ENCODE measurements at places on chromosomes 2 and 18.

DNA sequence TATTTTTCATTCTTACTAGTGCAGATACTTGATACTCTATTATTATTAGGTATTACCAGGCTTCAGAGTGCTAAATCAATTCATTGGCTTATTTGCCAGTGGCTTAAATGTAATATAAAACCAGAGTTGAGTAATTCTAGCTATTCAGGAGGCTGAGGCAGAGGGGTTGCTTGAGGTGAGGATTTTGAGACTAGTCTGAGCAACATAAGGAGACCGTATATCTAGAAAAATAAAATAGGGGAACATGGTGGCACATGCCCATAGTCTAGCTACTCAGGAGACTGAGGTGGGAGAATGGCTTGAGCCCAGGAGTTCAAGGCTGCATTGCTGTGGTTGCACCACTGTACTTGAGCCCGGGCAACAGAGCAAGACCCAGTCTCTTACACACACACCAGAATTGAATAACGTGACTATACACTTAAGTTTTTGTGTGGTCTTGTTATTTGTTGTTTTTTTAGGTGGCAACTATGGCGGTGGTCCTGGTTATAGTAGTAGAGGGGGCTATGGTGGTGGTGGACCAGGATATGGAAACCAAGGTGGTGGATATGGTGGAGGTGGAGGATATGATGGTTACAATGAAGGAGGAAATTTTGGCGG, 4.8 kb downstream of the HNRNPA3 start:
- no peak for DNase-seq

DNA sequence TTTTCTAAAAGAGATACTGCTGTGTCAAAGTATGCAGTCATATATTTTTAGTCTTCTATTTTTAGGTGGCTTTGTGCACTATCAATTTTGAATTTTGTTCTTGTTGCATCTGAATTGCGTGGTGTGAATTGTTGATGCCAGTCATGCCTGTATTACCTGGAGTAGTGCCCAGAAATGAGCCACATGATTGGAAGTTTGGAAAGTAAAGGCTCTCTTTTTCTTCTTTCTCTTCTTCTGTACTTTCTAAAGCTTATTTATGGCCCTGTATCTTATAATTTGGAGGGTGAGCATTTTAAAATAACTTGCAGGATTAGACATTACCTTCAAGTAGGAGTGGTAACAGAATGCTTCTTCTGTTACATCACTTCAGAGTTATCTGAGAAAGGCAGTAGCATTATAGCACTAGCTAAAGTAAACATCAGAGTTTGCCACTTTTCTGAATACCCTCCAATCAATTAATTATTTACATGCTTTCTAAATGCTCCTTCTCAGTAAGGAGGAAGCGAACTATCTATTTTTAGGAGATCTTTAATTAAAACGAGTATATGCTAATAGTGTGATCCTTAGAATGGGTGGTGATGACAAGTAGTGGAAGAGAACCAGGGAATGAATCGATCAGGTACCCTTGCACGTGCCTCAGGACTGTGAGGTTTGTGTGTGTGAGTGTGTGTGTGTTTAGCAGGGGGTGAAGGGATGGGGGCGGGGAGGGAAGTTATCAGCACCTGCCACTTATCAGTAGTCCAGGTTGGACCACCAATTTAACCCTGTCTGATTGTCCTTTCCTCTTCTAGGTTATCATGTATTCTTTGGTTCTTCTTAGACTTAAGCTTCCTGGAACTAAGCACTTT, 112.5 kb downstream of the MAP3K20 start:
- no peak for DNase-seq

DNA sequence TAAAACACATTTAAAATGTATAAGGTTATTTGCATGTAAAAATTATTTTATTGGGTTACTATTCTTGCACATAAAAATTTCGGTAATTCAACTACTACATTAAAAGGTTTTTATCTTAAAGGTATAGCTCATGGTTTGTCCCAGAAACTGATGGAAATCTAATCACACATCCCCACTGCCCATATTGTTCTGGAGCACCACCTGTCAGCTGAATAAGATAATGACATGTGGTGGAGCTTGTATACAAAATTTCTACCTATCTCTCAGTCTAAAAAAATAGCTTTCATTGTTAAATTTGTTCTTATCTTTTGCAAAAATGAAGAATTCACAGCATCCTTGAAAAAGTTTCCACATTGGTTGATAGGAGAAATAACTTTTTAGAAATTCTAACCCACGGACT, 18.3 kb downstream of the ERBB4 start:
- no peak for DNase-seq

DNA sequence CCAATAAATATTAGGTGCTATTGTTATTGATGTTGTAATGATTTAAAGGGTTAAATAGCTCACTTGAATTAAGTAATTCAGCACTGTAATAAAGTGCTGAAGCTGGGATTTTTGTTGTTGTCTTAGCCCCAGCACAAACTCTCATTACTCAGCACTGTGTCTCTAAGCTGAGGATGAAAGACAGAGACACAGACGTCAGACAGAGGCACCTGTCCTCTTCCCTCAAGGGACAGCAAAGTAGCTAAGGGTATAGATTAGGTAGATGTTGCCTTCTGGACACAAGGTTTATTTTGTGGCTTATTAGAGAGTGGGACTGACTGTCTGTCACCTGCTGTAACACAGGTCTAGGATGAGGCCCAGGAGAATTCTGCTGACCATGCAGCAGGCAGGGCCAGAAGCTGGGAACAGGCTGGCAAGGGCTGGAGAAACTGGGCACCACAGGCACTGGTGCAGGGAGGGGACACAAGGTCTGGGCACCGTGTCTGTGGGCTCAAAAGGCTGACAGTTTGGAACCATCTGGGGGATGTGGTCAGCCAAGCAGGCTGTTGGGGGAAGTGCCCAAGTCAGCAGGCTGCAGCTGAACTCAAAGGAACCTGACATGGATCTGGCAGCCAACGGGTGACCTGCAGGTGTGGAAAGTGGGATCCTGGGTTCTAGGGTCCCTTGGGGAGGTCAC, 20.0 kb upstream of the PTPN4 start:
- no peak for DNase-seq

- DNase-seq: peak; percentile 46
Measured at GRCh38 chr18:47997338-47997780, 66.9 kb upstream of the SMAD2 start.

GRCh38 chr2:98348066-98348561, 1.9 kb downstream of the CNGA3 start:
- no peak for DNase-seq
